ENCODE measurements at places on chromosomes 4 and X.
A peak's percentile ranks its signal among the peaks of the same experiment; 100 is the strongest.

DNA sequence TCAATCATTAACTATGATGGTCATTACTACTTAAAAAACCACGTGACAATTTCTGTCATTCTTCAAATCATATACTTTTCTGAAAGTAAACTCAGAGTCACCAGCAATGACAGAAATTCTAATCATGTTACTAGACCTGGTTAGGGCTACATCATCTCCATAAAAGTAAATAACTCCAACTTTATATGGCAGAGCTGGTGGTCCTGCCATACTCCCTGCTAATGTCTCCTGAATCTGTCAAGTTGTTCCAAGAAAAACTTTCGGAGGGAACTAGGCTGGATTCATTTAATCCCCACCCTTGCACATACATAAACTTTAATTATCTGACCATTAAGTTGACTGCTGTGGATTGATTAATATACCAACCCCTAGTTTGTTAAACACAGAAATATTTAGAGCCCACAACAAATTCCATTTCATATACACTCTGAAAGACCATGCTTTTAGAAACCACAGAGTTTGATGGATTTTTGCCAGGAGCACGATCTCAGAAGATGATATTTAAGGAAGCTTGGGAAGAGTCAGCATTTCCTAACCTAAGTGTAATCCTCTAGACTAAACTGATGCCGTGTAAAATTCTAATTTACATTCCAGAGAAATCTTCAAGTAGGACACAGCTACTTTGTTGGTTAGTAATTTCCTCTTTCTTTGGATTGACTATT, 577.0 kb downstream of the FAT4 start:
- no peak for DNase-seq

DNA sequence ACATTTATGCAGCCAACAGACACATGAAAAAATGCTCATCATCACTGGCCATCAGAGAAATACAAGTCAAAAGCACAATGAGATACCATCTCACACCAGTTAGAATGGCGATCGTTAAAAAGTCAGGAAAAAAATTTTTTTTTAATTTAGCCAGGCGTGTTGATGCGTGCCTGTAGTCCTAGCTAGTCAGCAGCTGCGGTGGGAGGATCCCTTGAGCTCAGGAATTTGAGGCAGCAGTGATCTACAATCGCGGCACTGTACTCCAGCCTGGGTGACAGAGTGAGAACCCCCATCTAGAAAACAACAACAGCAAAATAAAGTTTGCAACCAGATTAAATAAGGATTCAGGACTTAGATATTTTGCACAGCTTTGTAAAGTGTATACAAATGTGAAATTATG, 65.7 kb upstream of the ALG13 start:
- no peak for DNase-seq

GRCh38 chr4:92421920-92422319, 118.2 kb downstream of the GRID2 start:
- no peak for DNase-seq

- no peak for DNase-seq
Measured at GRCh38 chrX:29542152-29542551, 673.2 kb upstream of the MAGEB2 start.

DNA sequence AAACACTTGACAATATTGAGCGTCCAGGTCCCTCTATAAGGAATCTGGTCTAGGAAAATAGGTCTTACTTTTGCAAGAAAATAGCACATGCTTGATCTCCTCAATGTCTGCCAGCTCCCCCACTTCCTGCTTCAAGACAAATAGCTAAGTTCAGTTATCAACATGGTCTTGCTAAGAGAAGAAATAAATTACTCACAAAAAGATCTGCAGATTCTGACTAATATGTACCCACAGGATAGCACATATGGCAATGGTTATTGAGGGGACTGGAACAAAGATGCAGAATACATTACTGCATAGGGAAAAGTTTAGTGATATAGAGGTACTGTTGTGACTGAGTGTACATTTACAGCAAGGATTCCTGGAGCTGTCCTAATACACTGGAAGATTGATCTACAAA, 457.5 kb upstream of the GRID2 start:
- DNase-seq, result no peak

DNA sequence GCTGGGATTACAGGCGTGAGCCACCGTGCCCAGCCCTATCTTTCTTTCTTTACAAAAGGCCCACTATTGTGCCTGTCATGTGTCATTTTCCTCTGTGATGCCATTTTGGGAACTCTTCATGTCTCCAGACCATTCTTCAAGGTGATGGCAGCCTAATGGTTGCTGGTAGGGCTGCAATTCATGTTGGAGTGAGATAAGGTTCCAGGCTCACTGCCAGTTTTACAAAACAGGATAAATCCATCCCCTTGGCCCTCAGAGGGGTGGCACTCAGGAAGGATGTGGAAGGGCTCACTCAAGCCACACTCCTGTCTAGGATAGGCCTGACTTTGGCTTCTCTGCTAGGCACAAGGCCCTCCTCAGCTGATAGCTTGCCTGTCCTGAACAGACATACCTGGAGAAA, 3.8 kb downstream of the TCEAL9 start:
- DNase-seq, result no peak

- peak; percentile 87 for DNase-seq
Measured at GRCh38 chr4:5747738-5748375, 36.9 kb downstream of the EVC start.

- no peak for DNase-seq
Measured at GRCh38 chr4:116082808-116083366, 969.5 kb upstream of the NDST4 start.

DNA sequence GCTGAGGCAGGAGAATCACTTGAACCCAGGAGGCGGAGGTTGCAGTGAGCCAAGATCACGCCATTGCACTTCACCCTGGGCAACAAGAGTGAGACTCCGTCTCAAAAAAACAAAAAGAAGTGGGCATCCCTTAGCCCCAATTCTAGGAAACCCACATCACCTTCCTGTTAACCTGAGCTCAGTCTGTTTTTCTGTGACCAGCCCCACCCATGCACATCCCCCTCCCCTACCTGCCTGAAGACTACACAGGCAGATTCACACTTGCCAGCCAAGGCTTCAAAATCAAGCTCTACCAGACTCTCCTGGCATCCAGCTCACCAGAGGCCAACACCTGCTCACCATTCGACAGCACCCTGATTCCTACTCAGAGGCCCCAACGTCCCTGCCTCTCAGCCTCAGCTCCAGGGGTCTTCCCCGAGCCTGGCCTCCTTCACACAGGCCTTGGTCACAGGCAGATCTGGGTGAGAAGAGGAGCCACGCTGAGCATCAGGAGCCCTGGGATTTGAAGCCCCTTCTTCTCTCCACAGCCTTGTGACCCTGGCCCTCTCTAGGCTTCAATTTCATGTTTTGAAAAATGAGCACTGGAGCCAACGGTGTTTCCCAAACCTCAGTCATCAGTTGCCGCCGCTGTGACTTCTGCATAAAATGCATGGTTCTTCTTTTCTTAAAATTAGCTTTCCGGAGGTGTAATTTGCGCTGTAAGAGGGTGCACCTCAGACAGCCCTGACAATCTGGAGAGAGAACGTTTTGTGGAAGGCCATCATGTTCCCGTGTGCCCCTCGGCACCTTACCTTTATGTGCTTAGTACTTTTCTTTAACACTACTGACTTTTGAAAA, 47.3 kb downstream of the JAKMIP1 start:
- no peak for DNase-seq

DNA sequence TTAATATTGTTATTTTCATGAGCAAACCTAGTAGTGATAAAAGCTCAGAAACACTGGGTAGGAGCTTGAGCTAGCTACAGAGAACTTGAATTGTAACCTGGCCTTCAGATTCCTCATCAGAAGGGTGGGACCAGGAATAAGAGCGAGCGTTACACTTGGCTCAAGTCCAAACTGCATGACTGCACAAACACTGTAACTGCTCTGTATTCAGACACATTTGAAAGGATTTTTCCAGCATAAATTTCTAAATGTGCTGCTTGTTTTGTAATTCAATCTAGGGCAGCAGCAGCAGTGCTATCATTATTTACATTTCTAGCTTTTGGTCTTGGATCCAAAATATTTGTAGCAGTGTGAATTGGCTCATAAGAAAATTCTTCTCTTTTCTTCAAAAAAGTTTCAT, 133.0 kb upstream of the TMLHE start:
- DNase-seq, result peak; percentile 46

GRCh38 chrX:84188320-84188834, 378 bp upstream of the RPS6KA6 start:
- DNase-seq, result peak; percentile 61

- DNase-seq, result no peak
Measured at GRCh38 chr4:81783558-81783957, 311.9 kb upstream of the RASGEF1B start.

DNA sequence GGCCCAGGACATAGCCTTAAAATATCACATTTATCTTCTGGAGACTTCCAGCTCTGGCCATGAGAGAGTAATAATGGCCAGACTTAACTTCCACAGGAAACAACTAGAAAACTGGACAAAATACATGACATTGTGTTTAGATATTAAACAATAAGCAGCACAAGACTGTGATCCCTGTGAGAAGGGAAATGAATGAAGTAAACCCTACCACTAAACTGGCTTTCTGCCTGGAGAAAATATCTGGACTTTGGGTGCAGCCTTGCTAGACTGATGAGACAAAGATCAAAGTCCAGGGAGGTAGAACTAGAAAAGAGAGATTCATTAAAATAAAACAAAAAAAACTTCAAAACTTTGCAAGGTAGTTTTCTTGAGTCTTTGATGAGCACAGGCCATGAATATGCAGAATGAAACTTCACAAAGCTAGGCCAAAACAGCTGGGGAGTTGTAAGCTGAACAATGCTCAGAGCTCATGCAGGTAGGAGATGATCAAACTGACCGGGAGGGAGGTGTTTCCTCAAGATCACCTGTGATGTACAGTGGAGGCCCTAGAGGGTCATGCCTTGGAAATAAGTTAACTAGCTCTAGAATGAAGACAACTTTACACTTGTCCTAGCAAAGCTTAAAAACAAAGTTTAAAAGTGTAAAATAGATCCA, 147.0 kb upstream of the SH3RF1 start:
- no peak for DNase-seq

- peak; percentile 92 for DNase-seq
Measured at GRCh38 chrX:45445745-45446412, 245.2 kb upstream of the DIPK2B start.

- DNase-seq, result peak; percentile 25
Measured at GRCh38 chr4:83629945-83630721, 94.2 kb downstream of the GPAT3 start.

DNA sequence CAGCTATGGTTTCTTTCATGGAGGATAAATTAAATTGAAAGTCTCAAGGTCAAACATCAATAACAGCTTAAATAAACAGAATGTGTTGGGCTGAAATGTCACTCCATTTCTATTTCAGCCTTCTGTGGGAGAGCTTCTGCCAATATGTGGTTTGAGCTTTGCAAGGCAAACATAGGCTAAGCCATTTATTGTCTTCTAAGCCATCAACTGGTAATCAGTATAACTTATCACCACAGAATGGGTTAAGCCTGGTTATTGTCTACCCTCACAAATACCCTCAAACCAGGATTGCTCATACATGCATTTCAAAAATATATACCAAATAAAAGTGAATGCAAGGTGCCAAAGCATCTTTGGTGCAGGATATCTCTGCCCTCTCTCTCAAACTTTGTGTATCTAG, 52.7 kb downstream of the GABRB1 start:
- DNase-seq, result no peak

DNA sequence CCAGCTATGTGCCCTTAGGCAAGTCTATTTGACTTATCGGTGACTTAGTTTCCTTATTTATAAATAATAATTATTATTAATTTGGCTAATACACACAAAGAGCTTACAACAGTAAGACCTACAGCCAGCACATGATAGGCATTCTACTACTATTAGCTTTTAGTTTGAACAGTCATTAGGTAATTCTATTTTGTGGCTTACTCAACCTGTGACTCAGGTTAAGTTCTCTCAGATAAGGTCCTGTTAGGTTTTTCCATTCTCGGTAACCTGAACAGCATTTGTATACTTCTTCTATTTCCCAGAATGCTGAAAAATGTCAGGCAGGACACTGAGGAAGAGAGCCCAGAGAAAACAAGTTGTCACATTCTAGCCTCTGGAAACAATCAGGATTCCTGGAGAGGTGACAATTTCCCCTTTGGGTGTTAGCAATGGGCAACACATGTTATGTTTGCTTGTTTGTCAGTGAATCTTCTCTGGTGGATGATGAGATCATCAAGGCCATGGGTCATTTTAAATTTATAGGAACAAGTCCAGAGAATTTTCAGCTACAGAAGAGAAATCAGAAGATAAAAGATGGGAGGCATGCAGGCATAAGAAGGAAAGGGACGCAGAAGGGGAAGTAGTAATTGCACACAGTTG, 2144.7 kb downstream of the PCDH7 start:
- peak; percentile 56 for DNase-seq

GRCh38 chr4:150680651-150681050, 98.7 kb downstream of the MAB21L2 start:
- DNase-seq, result no peak

DNA sequence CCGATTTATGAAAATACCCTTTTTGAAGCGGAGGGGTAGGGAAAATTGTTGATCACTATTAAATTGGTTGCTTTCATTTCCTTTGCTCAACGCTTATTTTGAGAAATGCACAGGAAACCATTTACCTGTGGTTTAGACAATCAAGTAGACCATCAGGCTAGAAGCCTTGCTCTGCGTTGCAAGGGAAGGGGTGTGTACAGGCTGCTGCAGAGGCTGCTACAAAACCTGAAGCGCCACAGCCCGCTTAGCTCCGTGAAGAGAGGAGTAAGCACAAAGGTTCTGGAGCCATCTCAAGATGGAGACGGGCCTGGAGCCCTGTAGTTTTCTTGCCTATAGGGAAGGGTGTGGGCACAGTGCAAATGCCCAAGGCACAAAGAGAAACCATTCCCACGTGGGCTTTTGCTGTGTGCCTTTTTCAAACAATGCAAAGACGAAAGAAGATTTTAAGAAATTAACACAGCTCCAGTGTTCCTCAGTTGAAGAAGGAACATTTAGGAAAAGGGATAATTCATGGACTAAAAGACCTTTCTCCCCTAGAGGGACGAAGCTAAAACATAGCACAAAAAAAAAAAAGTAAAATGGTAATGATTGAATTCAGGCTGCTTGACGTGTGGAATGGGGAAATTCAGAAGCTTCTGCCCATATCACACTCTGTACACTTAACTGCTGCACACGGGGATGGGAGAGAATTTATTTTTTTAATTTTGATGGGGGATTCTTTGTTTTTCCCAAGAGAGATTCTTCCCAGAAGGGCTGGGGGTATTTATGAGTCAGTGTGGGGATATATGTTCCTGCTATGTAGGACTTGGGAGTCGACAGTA, 3.5 kb downstream of the TMSB4X start:
- DNase-seq, result peak; percentile 48

GRCh38 chr4:147547314-147548056, 66.6 kb downstream of the EDNRA start:
- peak; percentile 24 for DNase-seq

DNA sequence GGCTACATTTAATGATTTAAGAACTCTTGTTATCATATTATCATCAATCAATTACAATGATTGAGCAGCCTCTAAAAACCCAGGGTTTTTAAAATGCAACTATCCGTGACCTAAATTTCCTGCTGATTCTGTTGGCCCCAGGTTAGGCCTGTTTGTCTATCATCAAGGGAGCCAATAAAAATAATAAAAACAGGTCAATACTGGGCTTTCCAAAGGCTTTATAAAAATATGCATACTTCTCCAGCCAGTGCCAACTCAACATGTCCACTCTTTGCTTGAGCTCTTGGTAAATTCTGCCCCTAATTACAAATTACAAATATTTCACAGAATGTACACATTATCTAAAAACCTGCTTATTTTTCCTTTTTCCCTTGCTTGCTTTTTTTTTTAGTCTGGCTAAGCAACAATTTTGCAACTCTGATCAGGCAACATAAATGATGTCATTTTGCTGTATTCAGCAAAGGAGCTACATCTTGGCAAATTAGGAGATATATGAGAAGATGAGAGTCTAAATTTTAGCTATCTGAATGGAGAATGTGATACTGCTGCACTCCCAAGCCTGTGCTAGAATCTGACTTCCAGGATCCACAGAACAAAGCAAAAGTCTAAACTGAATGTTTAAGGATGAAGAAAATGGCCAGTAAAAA, 204.0 kb downstream of the SCFD2 start:
- no peak for DNase-seq

All from PC-3 (cell line).